ENCODE measurements at places on chromosomes 5 and 9.

DNA sequence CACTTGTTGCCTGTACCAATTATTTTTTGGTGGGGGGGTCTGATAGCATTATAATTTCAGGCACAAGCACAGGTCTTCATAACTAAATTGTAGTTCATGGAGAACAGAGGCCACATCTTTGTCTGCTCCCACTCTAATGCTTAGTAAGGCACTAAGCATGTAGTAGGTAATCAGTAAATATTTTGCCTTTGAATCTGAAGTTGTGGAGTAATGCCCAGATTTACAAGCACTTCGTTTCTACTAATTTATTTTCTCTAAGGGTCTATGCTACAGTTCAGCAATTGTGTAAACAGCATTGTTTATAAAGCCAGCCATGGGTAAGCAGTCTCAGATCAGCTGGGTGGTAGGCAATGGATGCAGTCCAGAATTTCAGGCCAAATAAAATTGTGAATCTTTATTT, 78.6 kb downstream of the GRIA1 start:
- DNase-seq = no peak

DNA sequence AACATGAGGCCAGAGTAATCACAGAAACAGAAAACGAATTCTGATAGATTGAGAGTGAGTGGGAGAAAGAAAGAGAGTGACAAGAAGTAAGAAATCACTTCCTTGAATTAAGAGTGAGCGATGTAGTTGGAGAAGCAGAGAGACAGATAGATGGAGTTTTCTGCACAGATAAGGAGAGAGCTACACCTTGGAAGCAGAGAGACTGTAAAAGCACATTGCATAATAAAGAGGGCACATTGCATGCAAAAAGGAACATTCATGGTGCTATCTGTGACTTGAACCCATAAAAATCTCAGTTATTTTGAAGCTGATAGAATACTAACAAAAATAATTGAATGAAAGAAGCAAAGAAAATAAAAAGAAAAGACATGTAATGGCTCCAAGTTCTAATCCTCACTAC, 943.8 kb downstream of the NR2F1-AS1 start:
- DNase-seq = no peak

- no peak for DNase-seq
Measured at GRCh38 chr5:1124205-1125029, 12.6 kb upstream of the SLC12A7 start.

- DNase-seq = no peak
Measured at GRCh38 chr9:99173570-99174504, 47.9 kb downstream of the ALG2 start.

DNA sequence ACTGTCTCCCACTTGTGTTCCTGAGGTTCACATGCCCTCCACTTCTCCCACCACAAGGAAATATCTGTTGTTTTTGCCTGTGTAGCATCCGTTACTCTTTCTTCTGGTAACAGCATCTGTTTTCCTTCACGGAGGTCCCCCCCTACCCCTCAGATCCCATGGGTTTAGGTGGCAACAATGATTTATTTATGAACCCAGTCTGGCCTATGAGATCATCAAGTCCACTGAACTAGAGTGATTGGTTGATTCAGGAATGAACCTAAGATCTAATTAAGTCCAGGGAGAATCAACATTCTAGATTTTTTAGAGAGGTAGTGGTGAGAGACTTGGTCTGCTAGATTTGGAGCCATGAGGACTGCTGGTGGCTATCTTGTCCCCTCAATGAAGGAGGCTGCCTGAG, 166.8 kb downstream of the NR3C1 start:
- no peak for DNase-seq

GRCh38 chr5:102048940-102049339, 247.1 kb downstream of the SLCO4C1 start:
- DNase-seq = no peak

DNA sequence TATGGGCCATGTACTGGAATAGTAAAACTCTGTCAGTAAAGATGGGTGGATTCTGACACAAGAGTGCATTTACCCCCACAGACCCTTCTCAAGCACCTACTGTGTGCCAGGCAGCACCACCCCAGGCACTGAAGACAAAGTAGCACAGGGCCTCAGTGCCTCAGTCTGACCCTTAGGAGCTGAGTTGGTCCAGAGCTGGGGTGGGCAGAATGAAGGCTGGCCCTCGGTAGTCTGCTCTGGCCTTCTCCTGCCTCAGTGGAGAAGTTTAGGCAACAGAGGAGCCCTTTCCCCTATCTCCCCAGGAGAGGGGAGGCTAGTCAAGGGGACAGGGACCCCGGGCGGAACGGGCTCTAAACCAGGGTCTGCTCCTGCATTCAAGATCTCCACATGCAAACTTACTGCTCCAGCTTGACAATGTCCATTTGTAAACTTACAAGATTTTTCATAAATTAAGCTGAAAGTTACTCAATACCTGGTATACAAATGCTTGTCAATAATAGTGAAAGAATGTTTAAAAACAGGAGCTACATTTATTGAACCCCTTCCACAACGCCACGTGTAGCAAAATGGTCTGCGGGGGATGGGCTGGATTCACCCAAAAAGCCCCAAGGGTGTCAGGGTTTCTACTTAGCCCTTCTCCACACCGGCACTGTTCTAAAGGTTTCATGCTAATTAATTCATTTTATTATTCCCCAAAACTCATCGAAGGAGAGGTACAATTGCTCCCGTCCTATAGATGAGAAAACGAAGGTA, 1.5 kb downstream of the VDAC1 start:
- DNase-seq = no peak

GRCh38 chr9:86672301-86672700, 275.0 kb downstream of the GAS1 start:
- no peak for DNase-seq

Data from fibroblast of mammary gland (primary cell).